DMS 273 treated with DMSO at 0.1 percent for 48 hours (cell line): ENCODE measurements at places on chromosomes 13 and 19.

- DNase-seq, result no peak
Observed at GRCh38 chr13:27699952-27700351, 78.3 kb downstream of the POLR1D start.

DNA sequence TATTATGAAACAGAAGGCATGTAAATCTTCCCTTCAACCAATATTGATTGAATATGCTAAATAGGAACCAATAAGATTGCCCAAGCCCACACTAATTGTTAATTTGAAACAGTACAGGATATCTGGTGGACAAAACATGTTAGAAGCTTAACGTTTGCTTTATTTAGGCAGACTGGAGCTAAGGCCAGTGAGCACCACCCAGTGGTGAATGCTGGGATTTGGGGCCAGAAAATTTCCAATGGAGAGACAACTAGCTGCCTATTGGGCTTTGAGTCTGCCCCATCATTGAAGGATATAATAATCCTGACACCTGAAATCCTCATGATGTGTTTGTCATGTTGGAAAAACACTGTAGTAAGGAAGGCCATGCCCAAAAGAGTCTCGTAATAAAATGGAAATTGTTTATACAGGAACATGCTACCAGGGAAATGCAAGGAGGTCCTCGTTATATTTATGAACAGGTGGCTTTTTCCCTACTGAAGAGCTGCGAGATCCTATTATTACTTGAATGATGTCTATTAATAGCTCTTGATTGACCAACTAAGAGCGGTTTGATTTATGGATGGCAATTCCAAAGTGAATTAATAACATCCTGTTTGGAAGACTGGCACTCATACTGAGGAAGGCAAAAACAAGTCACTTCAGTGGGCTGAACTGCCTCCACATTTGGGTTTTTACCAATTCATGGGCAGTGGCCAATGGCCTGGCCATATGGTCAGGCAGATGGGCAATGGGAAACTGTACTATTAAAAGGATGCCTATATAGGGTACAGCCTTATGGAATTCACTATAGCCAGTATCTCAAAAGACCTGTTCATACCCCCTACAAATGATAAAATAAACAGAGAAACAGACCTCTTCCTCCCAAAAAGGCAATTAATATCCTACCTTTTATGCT lies 8.7 kb downstream of the SIGLECL1 start:
- peak; percentile 6 for DNase-seq

- DNase-seq, result no peak
Observed at GRCh38 chr19:30116984-30117555, 175.0 kb downstream of the URI1 start.

GRCh38 chr13:91347996-91348905 lies 764 bp downstream of the MIR17HG start:
- DNase-seq, result no peak

- DNase-seq, result no peak
Observed at GRCh38 chr13:27830010-27830409, 37.7 kb downstream of the GSX1 start.

DNA sequence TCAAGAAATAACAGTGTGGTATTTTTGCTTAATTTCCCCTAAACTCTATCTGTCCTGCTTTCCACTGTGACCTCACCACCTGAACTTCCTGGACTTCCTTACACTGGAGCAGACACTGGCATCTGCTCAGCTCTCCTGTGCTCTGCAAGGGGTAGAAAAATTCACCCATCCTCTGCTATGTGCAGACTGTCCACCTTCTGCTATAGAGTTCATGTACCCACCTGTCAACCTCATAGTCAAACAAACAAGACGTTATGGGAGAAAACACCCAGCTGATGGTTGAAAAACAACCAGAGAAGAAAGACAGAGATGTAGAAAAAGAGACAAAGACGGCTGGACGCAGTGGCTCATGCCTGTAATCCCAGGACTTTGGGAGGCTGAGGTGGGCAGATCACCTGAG lies 12.2 kb downstream of the LAIR1 start:
- no peak for DNase-seq

- DNase-seq, result no peak
Observed at GRCh38 chr13:24713022-24713421, 32.8 kb downstream of the ATP12A start.

DNA sequence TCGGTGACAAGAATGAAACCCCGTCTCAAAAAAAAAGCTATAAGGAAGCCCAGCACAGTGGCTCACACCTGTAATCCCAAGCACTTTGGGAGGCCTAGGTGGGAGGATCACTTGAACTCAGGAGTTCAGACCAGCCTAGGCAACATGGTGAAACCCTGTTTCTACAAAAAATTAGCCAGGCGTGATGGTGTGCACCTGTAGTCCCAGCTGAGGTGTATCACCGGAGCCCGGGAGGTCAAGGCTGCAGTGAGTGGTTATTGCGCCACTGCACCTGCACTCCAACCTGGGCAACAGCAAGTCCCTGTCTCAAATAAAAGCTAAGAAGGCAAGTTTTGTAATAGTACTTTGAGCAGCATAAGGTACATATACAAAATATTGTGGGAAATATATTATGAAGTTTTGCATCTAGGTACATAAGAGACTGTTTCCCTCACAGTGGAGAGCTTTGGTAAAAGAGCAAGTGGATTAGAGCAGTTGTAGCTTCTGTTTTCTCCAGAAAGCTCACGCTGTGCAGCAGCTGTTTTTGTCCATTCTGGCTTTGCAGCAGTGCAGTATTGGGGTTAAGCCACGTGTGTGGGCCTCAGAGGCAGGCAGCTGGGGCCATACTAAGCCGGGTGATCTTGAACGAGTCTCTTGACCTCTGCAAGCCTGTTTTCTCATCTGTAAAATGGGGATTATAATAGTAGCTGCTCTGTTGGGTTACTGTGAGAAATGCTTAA lies 35.4 kb downstream of the ARHGAP35 start:
- no peak for DNase-seq

GRCh38 chr13:20960663-20961309 lies 58.2 kb upstream of the XPO4 start:
- DNase-seq, result peak; percentile 7

DNA sequence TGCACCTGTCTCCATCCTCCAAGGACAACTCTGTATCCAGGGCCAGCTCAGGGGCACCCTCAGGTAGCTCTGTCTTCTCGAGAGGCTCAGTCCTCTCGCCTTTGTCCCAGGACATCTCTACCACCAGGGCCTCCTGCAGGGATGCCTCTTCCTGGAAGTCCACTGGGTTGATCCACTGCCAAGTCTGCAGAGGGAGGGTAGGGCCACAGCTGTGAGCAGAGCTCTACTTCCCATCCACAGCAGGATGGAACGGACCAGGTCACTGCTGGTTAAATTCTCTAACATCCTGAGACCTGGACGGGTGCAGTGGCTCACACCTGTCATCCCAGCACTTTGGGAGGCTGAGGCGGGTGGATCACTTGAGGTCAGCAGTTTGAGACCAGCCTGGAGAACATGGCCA lies 26.8 kb downstream of the IL12RB1 start:
- DNase-seq, result no peak

- no peak for DNase-seq
Observed at GRCh38 chr13:109274188-109274821, 512.1 kb downstream of the IRS2 start.

GRCh38 chr19:33064458-33064791 lies 263 bp downstream of the RHPN2 start:
- DNase-seq, result no peak

GRCh38 chr13:23658929-23659541 lies 88.8 kb downstream of the TNFRSF19 start:
- DNase-seq, result no peak

DNA sequence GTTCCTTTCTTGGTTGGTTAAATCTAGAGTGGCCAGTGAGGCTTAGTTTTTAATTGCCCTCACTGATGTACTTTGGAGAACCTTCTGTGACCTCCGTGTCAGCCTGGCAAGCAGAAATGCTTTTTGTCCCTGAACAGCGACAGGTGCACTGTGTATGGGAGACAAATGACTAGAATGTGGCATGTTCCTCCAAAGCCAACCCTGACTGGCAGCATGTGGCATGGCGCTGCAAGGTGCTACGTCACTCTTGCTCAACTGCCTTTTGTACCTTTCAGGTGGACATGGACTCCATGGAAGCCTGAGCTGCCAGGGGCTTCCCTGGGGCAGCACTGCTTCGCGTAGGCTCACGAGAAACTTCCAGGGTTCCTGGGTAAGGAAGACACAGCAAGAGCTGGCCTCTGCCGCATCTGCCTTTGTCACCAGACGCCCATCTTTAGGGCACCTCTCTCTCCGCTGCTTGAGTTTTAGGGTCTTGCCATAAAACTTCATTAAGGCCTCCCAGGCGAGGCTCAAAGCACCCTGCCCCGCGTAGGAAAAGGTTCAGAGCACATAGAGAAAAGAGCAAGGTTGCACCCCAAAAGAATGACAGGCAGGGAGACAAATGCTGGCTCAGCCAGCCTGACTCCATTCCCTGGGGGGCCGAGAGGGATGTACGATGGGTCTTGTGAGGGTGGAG lies 167.1 kb upstream of the SOX1 start:
- DNase-seq, result no peak

- no peak for DNase-seq
Observed at GRCh38 chr13:87736849-87737385, 65.7 kb downstream of the SLITRK5 start.

DNA sequence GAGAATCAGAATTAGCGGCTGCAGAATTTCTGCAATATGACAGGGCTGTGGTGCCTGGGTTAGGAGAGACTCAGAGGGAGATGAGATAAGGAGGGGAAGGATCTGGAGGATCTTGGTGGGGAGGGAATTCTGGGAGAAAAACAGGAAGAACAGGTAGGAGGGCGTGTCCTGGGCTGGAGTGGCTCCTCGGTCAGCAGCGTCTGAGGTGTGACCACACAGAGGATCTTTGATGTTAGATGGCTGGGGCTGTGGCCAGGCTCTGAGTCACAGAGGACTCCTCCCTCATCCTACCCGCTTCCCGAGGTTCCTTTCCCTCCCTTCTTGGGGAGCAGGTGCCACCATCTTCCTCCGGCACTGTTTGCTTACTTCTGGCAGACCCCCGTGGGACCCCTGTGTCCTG lies 6.4 kb upstream of the KLK6 start:
- no peak for DNase-seq

DNA sequence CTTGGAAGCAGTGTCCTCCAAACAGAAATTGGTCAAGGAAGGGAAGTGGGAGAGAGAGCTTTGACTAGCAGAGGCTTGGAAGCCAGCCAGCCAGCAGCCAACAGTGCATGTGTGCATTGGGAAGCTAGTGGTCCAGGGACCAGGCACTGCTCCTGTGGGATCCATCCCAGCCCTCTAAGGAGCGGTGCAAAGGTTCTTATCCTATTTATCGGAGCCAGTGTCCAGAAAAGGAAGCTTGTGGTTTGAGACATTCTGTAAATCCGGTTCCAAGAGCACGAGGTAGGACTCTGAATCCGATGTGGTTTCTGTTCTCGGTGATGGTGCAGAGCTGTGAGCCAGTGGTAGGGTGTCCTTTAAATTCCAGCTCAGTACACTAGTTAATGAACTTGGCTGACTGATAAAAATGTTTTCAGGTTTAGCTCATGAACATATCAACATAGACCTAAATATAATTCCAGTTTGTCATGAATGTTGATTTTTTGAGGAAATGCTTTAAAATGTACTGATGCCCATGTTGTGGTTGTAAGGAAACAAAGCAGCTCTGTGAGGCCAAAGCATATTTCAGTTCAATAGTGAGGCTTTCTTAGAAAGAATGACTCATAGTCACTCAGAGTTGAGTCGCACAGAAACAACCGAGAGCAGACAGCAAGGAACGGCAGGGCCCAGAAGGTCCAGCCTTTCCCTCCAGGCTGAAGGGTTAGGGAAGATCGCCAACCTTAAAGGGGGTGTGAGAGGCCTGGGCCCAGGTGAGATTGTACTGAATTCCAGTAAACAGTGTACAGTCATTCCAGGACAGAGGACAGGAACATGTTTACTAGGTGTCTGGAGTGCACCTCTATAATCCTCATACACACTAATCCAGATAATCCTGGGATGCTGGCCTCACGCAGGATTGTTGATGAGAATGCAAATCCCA lies 21.5 kb upstream of the GARRE1 start:
- no peak for DNase-seq

- DNase-seq, result no peak
Observed at GRCh38 chr19:1970003-1970805, 29.2 kb downstream of the CSNK1G2 start.

GRCh38 chr13:32585550-32586079 lies 637 bp upstream of the PDS5B start:
- no peak for DNase-seq

DNA sequence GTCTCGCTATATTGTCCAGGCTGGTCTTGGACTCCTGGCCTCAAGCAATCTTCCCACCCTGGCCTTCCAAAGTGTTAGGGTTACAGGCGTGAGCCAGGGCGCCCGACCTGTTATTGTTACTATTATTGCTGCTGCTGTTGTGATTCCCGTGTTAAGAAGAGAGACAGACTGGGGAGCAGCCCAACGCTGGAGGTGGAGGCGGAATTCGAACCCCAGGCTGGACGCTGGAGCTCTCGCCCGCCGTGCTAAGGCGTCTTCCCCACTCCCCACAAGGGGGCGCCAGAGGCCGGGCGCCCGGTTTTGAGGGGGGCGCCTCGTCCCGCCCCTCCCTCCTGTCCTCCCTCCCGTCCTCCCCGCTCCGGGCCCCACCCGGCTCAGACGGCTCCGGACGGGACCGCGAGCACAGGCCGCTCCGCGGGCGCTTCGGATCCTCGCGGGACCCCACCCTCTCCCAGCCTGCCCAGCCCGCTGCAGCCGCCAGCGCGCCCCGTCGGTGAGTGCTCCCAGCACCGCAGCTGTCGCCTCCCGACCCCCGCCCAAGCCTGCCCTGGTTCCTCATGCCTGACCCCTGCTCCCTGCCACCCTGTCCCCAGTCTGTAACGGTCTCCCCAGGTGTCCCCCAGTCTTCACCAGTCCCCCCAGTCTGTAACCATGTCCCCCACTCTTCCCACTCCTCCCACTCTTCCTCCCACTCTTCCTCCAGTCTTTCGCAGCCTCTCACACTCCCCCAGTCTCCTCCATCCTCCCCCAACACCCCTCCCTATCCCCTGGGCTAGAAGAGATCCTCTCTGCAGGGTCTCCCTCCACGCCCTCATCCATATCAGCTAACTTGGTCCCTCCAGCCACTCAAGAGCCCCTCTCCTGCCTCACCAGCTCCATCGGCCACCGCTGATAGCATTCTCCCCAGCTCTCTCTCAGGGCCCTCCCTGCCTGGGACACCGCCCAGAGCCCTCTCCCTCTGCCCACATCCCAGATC lies at the start of gene EHD2:
Gene EHD2, plus strand, starts transcription at position 377 of the 976 bp plus-strand sequence. CDS start 3,191 bp downstream, outside the sequence.
- DNase-seq, result peak; percentile 24

GRCh38 chr19:2290441-2291184 lies 8.6 kb upstream of the PEAK3 start:
- no peak for DNase-seq

GRCh38 chr13:68050761-68051160 lies 820.6 kb upstream of the PCDH9 start:
- DNase-seq, result no peak

- no peak for DNase-seq
Observed at GRCh38 chr19:1251330-1252220, 3.2 kb downstream of the MIDN start.

- DNase-seq, result no peak
Observed at GRCh38 chr19:34314437-34315313, 50.3 kb upstream of the GPI start.
